Osteoblast (primary cell): ENCODE measurements at places on chromosomes 5 and 9. TPM values are rescaled to one million over a fixed set of nuclear protein-coding genes. Genes with fewer than 3 reads are reported as not detected.

Gene DBN1
- 121 and 139 TPM in 2 replicates for total RNA-seq

Gene PHF24
- total RNA-seq, result under 0.01 TPM in 1 of 2 replicates, not detected in the other

Gene ALG2
- 45.1 and 51.8 TPM in 2 replicates for total RNA-seq

Gene RGS14
- 7.4 and 9.4 TPM in 2 replicates for total RNA-seq

DNA sequence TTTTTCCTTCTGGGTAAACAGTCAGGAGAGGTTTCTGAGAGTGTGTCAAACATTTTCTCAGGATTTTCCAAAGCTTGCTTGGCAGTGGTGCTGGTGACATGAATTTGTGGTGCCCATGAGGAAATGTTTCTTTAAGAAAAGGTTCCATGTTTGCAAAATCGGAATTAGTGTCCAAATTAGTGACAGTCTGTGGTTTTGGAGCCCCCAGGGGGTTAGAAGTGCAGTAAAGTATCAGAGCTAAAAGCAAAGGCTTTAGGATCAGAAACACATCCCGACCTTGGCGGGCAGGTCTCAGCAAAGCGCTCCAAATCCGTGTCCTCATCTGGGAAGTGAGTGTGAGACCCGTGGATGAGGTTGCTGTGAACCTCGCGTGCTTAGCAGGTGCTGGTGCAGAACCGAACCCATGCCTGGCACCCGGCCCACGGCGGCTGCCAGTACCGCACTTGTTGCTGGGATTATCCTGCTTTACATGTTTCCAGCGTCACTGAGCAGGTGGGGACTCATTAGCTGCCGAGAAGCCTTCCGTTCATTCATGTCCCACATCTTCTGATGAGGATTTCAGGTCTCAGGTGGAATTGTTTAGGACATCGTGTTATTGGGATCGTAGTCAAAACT, 70.8 kb upstream of the COL5A1 start:
- H3K4me1 ChIP-seq, result peaks cover 13% of the 10 kb centered on the region
- peak; percentile 86 for DNase-seq
- no peaks in the 10 kb centered on the region for H3K27me3 ChIP-seq
- H3K27ac ChIP-seq, result no peak overlapping the region

- H3K27me3 ChIP-seq, result no peaks in the 10 kb centered on the region
- no peaks in the 10 kb centered on the region for H3K36me3 ChIP-seq
Measured at GRCh38 chr9:18994263-18994916, 38.6 kb downstream of the SAXO1 start.

DNA sequence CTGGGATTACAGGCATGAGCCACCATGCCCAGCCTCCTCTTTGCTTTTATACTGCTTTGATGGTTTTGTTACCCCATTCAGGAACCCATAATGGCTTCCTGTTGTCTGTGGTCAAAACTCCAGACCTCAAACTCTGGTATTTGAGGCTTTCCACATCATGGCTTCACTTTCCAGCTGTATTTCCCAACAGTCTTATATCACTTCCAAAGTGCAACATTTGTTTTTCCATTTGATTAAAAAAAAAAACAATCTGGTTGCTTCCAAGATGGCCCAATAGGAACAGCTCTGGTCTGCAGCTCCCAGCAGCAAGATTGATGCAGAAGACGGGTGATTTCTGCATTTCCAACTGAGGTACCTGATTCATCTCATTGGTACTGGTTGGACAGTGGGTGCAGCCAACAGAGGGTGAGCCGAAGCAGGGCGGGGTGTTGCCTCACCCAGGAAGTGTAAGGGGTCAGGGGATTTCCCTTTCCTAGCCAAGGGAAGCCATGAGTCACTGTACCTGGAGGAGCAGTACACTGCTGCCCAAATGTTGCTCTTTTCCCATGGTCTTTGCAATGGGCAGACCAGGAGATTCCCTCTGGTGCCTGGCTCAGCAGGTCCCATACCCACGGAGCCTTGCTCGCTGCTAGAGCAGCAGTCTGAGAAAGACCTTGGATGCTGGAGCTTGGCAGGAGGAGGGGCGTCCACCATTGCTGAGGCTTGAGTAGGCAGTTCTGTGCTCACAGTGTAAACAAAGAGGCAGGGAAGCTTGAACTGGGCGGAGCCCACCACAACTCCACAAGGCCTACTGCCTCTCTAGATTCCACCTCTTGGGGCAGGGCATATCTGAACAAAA, 458.4 kb downstream of the KDM4C start:
- H3K4me1 ChIP-seq, result no peaks in the 10 kb centered on the region
- no peak for DNase-seq
- H3K27ac ChIP-seq, result no peak overlapping the region
- no peak overlapping the region for H3K4me3 ChIP-seq
- H3K27me3 ChIP-seq, result no peaks in the 10 kb centered on the region

- no peak overlapping the region for H3K4me3 ChIP-seq
- no peak for DNase-seq
- no peaks in the 10 kb centered on the region for H3K36me3 ChIP-seq
- H3K4me1 ChIP-seq, result no peaks in the 10 kb centered on the region
- no peak overlapping the region for H3K27ac ChIP-seq
- no peaks in the 10 kb centered on the region for H3K27me3 ChIP-seq
Measured at GRCh38 chr5:128101676-128102075, 18.1 kb downstream of the SLC12A2 start.

DNA sequence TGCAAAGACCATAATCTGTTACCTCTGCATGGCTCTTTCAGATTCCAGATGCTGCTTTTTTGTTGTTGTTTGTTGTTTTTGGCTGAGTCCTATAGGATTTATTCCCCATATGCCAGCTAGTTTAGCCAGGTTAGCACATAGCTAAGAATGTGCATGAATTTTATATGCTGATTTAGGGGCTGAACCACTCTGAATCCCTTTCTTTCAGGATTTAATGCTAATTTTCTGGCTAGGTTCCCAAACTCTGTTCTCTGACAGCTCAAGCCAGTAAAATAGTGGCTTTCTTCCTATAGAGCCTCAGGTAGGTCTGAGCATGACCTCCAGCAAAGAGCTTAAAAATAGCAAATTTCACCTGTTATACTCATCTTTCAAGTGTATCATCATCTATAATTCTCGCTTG, 521.4 kb downstream of the CAAP1 start:
- H3K27ac ChIP-seq, result no peak overlapping the region
- no peak for DNase-seq
- H3K4me3 ChIP-seq, result no peak overlapping the region
- no peaks in the 10 kb centered on the region for H3K27me3 ChIP-seq
- H3K36me3 ChIP-seq, result no peaks in the 10 kb centered on the region
- no peaks in the 10 kb centered on the region for H3K4me1 ChIP-seq

DNA sequence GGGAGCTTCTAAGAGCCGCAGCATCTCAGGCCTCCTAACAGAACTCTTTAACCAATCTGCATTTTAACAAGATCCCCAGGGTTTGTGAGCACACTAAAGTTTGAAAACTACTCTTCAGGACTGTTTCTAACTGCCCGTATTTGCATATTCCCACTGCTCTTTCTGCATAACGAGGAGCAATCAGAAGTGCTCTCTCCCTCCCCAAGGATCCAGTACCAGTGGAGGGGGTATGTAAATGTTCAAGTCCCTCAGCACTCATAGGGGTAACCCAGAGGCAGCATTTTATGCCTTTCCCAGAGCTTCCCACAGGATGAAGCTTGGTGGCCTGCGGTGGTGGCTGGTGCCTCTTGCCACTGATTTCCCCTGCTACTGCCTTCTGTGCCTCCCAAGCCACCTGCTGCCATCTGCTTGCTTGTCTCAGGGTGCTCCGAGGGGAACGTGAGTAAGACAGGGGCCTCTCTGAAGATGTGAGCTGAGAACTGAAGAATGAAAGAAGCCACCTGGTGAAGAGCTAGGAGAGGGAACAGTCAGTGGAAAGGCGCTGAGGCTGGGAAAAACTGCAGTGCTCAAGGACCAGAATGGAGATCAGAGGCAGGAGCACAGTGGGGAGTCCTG, 30.0 kb upstream of the PPP1R2B start:
- no peak overlapping the region for H3K27ac ChIP-seq
- no peak overlapping the region for H3K4me3 ChIP-seq
- H3K27me3 ChIP-seq, result no peaks in the 10 kb centered on the region
- no peak for DNase-seq
- H3K36me3 ChIP-seq, result no peaks in the 10 kb centered on the region
- H3K4me1 ChIP-seq, result no peaks in the 10 kb centered on the region

- H3K4me1 ChIP-seq, result no peaks in the 10 kb centered on the region
- DNase-seq, result no peak
- H3K4me3 ChIP-seq, result no peak overlapping the region
- no peaks in the 10 kb centered on the region for H3K36me3 ChIP-seq
- H3K27me3 ChIP-seq, result no peaks in the 10 kb centered on the region
Measured at GRCh38 chr5:122447879-122448278, 135.8 kb downstream of the SNCAIP start.

DNA sequence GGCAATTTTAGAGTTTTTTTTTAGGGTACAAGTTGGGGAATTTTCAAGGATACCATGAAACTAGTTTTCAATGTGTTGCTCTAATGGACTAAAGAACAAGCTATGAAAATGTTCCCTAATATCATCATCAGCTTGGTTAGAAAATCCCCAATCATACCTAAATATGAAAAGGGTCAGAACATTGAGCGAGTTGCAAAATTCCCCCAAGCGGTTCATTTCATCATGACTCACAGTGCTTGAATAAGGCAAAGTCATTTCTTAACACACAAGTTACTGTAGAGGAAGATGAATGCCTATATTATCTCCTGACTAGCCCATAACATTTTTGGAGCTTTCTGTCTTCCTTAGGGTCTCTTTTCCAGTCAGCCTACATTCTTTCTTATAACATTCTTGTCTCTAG, 62.7 kb downstream of the ST8SIA4 start:
- no peaks in the 10 kb centered on the region for H3K36me3 ChIP-seq
- no peaks in the 10 kb centered on the region for H3K27me3 ChIP-seq
- peaks cover 5% of the 10 kb centered on the region for H3K4me1 ChIP-seq
- no peak for DNase-seq

DNA sequence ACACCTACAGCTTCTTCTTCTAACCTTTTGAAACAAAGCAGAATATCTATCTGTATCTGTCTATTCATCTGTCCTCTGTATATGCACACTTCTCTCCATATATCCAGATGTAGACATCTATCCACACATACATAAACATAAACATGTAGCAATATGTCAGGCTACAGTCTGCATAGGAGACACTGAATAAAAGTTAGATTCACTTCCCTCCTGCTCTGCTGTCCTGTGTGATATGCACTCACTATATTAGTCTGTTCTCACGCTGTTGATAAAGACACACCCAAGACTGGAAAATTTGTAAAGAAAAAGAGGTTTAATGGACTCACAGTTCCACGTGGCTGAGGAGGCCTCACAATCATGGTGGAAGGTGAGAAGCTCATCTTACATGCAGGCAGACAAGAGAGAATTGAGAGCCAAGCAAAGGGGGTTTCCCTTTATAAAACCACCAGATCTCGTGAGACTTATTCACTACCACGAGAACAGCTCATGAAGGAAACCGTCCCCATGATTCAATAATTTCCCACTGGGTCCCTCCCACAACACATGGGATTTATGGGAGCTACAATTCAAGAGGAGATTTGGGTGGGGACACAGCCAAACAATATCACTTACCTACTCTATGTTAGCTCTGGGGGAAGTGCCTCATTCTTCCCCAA, 24.1 kb downstream of the RANBP3L start:
- no peaks in the 10 kb centered on the region for H3K27me3 ChIP-seq
- no peak overlapping the region for H3K4me3 ChIP-seq
- DNase-seq, result no peak
